ENCODE measurements at places on chromosomes 13 and 19. TPM values are rescaled to one million over a fixed set of nuclear protein-coding genes. Genes with fewer than 3 reads are reported as not detected.

Gene NLRP7
- total RNA-seq = not detected

- no peak for DNase-seq
Observed at GRCh38 chr13:112447306-112447705, 71.2 kb downstream of the SPACA7 start.

Gene IGFL2
- total RNA-seq = not detected

DNA sequence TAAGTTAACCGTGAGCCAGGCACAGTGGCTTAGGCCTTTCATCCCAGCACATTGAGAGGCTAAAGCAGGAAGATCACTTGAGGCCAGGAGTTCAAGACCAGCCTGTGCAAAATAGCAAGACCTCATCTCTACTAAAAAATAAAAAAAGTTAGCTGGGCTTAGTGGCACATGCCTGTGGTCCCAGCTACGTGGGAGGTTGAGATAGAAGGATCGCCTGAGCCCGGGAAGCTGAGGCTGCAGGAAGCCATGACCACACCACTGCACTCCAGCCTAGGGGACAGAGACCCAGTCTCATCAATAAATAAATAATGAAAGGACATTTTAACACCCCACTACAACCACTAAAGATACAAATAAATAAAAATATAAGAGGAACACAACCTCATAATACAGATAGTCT lies 21.6 kb downstream of the LSM14A start:
- DNase-seq = no peak

DNA sequence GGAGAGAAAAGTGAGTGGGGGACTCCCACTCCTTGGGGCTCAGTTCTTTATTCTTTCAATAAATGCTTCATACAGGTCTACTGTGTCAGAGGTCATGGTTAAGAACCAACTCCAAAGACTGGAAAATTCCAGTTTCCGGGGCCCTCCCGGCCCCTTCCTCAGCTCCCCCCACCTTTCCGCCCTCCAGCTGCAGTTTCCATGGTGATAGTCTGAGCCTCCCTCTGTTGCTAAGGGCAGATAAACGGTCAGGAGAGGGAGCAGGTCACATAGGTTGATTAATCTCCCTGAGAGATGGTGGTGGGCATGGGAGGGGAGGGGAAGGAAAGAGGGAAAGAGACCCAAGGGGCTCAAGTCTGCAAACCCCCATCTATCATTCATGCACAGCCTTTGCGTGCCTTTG lies 131.5 kb upstream of the USP29 start:
- no peak for DNase-seq

DNA sequence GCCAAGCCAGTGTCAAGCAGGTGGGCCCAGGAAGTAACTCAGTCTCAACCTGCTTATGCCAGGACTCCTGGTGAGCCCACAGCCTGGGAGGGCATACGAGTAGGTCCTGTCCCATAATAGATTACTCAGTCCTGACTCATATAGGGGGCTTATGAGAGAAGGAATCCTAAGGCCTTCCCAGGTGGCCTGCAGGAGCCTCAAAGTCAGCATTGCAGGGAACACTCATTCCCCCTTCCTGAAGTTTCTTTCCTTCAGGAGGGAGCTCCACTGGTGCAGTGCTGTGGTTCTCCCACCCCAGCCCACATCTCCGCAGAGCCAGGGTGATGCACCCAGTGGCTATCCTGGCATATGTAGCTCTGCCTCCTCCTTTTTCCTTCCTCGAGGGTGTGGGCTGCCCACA lies 137.3 kb downstream of the ZIC5 start:
- no peak for DNase-seq

DNA sequence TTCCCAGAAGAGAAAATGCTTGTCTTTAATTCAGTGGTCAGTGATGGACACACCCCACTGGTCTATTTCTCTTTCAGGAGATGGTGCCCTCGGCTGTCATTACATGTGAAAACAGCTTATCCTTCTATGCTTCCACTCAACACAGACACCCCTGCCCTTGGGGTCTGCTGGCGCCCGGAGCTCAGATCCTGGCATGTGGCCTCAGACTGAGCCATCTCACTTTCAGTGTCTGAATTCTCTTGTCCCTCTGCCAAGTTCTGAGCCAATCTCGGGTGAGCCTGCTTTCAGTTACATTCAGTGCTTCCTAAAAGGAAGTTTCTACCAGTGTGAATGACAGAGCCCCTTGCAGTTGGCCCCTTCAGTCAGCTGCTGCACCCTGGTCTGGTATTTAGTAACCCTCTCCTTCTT lies 293.6 kb downstream of the DNAJC15 start:
- peak; percentile 27 for DNase-seq

GRCh38 chr13:95723438-95723837 lies 46.5 kb downstream of the DNAJC3 start:
- DNase-seq = no peak

Gene FGF22
- not detected for total RNA-seq

Gene TMEM59L
- not detected for total RNA-seq

GRCh38 chr19:18496980-18497256 lies 25.0 kb downstream of the ELL start:
- DNase-seq = no peak

Measured in dermis blood vessel endothelial cell (primary cell).